ENCODE measurements at places on chromosomes 2 and 18.

DNA sequence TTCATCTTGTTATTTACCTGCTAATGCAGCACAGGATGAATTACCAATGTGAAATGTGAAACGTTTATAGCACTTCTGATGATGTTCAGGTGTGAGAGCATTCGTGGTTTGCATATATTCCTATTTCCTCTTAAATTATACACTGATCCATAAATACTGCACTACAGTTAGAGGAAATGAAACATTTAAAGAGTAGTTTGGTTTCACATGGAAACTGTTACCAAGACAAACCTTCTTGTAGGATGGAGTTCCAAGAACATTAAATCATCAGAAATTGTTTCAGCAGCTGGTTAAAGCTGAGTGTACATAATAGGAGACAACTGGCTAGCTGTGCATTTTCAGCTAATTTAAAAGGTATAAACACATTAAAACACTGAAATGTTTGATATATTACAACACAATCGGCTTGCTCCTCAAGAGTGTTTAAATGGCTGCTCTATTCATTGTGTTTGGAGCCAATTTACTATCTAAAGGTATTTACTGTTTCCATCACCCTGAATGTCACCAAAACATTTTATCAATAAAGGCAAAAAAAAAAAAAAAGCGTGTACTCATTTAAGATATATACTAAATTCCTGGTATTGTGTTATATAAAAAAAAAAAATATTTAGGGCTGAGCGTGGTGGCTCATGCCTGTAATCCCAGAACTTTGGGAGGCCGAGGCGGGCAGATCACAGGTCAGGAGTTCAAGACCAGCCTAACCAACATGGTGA is 100.6 kb downstream of the DYM start:
- no peak for DNase-seq

GRCh38 chr2:37656512-37657423 is 14.7 kb downstream of the CDC42EP3 start:
- no peak for DNase-seq

DNA sequence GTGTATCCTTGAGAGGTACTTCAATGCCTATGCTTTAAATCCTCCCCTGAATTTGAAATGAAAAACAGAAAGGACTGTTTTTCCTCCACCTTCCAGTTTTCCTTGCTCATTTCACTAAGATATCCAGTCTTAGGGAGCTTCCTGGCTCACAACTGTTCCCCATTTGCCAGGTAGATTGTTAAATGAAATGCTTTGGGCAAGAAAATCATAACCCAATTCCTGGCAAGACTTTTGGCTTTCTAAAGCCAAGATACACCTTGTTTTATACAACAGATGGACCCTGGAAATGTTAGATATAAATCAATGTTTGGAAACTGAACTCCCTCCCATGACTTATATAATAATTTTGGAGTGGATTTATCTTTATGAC is 3.6 kb upstream of the CHMP3 start:
- DNase-seq = no peak

DNA sequence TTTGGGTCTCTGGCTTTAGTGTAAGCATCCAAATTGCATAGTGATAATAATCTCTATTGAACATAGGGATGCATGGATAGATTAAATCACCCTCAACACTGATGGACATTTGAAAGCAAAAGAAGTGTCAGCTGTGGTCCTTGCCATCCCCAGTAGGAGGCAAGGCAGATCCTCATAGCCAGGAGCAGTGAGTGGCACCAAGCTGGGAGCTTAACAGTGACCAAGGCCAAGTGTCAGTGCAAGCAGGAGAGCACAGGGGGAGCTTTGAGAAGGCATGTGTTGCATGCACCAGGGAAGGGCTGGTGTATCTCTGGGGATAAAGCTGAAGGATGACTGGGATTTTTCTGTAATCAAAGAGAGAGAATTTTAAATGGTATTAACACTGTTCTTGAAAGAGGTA is 14.7 kb downstream of the SLC14A1 start:
- no peak for DNase-seq

GRCh38 chr2:80007777-80008503 is 296.6 kb downstream of the LRRTM1 start:
- DNase-seq = no peak

GRCh38 chr2:241885946-241886643 is 16.6 kb downstream of the RTP5 start:
- DNase-seq = no peak

DNA sequence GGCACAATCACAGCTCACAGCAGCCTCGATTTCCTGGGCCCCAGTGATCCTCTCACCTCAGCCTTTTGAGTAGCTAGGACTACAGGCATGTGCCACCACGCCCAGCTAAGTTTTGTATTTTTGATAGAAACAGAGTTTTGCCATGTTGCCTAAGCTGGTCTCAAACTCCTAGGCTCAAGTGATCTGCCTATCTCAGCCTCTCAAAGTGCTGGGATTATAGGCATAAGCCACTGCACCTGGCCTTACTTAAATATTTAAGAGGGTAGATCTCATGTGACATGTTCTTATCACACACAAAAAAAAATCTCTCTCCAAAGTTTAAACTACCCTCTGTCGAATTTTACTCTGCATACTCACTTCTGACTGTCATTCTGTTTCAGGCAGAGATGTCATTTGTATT is 75.4 kb upstream of the CHRNA1 start:
- DNase-seq = no peak

DNA sequence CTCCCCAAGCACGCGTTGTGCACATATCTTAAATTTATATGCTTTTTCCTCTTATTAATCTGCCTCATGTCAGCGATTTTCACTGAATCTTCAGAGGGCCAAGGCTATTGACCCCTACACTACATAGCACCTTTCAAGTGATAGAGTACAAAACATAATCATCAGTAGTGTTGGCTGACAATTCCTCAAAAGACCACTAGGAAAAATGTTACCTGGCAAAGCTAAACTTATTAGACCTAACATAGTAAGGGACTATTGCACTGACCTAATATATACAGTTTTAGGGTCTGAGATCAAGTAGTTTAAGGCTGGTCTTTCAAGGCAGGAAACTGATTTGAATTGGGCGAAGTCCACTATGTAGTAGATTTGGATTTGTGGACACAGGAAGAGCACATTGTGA is 244.2 kb upstream of the ZC3H15 start:
- DNase-seq = no peak

- DNase-seq = no peak
These were observed 34.9 kb downstream of the MYCN start for GRCh38 chr2:15975261-15975600.
